ENCODE measurements at places on chromosomes 4 and X.

- no peak for DNase-seq
Observed at GRCh38 chr4:1206299-1207156, 34.1 kb upstream of the SPON2 start.

DNA sequence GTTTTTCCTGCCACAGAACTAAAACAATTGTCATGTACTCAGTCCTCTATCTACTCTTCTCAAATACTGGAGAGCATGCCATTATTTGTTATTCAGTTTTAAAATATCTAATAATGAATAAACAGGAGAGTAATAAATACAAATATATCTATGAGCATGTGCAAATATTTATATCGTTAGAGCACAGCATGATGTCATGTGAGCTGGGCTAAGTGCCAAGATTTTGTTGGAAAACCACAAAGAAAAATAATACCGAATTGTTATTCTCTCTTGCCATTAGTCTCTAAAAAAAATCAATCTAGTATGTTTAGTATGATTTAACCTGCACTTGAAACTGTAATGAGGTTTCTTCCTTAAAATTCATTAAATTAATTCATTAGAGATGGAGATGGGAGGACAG, 97.3 kb downstream of the DDX60 start:
- DNase-seq: no peak

GRCh38 chrX:46630141-46630540, 56.6 kb downstream of the CHST7 start:
- no peak for DNase-seq

DNA sequence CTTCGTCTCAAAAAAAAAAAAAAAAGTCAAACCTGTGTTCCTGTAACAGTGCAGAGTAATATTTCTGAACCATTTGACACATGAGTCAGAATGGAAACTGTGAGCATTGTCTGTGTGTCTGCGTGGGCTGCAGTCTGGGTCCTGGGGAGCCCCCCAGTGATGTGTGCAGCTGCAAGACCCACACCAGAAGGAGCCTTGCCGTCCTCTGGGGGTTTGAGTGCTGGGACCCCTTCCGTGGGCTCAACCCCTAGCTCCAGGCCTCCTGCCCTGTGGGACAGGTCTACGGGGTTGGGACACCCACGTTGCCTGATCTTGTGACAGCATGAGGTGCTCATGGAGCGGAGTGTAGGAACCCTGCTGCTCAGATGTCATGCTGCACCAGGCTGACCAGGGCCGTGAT, 43.7 kb downstream of the DDX3X start:
- no peak for DNase-seq

DNA sequence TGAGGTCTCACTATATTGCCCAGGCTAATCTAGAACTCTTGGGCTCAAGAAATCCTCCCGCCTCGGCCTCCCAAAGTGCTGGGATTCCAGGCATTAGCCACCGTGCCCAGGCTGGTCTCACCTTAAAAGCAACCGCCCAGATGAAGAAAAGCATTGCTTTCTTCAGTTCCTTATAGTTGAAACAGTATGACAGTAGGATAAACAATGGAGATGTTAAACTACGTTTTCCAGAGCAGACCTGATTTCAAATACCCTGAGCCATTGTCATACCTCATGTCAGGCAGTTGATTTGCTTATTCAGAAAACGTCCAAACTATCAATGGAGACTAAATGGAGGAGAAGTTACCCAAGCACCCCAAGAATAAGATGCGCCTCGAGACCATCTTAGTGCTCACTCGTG, 26.3 kb upstream of the TMEM131L start:
- DNase-seq: no peak

DNA sequence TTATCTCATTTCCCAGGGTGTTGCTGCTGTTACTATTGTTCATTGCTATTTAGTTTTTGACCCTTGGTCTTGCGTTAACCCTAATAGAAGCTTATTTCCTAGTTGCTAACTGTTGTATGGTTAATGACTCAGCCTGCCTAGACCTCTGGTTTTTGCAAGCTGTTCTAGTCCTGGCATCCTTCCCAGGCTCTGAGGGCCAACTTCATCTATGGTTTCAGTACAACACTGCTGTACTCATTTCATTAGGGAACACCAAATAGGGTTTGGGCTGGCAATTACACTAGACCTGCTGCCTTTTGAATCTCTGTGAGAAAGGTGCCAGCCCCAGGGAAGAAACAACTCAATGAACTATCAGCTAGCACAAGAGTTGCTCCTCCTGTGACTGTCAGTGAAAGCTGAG, 59.6 kb downstream of the DCX start:
- DNase-seq: no peak

GRCh38 chr4:111610681-111611080, 534.6 kb upstream of the FAM241A start:
- no peak for DNase-seq

DNA sequence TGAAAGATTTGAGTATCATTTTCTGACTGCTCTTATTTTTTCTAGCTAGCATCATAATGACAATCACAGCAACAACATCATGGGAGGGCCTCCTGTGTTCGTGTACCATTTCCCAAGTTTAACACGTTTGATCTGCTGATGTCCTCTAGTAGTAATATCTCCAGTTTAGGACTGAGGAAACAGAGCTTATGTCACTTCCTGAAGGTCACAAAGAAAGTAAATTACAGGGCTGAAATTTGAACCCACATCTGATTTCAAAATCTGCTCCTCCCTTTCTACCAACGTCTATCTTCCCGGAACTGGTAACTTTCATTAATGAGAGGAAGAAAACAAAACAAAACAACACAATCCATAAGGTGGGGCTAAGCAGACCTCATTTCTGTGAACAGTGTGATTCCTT, 302.7 kb downstream of the PACRGL start:
- no peak for DNase-seq

- DNase-seq: no peak
Observed at GRCh38 chrX:24870143-24870542, 145.6 kb downstream of the ARX start.

- no peak for DNase-seq
Observed at GRCh38 chrX:1334854-1335253, 1.7 kb upstream of the IL3RA start.

GRCh38 chrX:135591871-135592270, 71.4 kb downstream of the INTS6L start:
- no peak for DNase-seq

- DNase-seq: no peak
Observed at GRCh38 chrX:65741823-65742222, 74.4 kb downstream of the MSN start.

DNA sequence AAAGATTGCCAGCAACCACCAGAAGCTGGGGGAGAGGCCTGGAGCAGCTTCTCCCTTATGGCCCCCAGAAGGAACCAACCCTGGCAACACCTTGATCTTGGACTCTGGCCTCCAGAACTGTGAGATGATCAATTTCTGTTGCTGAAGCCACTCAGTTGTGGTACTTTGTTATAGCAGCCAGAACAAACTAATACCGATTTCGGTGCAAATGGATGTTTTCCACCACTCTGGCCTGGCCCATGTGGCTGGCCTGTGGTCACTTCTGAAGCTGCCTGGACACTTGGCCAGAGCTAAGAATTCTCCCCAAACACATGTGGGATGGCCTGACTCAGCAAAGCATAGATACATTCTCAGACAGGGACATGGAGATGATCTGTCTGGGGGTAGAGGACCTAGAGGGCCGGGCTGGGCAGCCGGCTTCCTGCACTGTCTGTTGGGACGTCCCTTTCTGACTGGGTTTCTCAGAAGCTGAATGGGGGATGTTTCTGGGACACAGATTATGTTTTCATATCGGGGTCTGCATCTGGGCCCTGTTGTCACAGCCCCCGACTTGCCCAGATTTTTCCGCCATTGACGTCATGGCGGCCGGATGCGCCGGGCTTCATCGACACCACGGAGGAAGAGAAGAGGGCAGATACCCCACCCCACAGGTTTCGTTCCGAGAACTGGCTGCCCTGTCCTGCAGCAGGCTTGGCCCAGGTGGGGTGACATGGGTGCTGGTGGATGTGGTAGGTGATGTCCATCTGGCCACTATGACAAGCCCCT, 4.1 kb downstream of the FOXP3 start:
- DNase-seq: no peak

GRCh38 chr4:13151194-13151593, 332.9 kb downstream of the RAB28 start:
- DNase-seq: no peak

GRCh38 chr4:145681956-145682355, 2.0 kb downstream of the C4orf51 start:
- DNase-seq: no peak

GRCh38 chr4:157040405-157040804, 35.5 kb upstream of the GLRB start:
- DNase-seq: no peak

Data from activated CD8-positive, alpha-beta memory T cell treated with anti-CD3 and anti-CD28 coated beads for 4 hours (primary cell).